ENCODE measurements at places on chromosomes 6 and 20.

- DNase-seq, result no peak
Measured at GRCh38 chr6:136253734-136254133, 3.6 kb upstream of the MTFR2 start.

GRCh38 chr6:44430326-44430725, 42.8 kb downstream of the CDC5L start:
- DNase-seq, result no peak

DNA sequence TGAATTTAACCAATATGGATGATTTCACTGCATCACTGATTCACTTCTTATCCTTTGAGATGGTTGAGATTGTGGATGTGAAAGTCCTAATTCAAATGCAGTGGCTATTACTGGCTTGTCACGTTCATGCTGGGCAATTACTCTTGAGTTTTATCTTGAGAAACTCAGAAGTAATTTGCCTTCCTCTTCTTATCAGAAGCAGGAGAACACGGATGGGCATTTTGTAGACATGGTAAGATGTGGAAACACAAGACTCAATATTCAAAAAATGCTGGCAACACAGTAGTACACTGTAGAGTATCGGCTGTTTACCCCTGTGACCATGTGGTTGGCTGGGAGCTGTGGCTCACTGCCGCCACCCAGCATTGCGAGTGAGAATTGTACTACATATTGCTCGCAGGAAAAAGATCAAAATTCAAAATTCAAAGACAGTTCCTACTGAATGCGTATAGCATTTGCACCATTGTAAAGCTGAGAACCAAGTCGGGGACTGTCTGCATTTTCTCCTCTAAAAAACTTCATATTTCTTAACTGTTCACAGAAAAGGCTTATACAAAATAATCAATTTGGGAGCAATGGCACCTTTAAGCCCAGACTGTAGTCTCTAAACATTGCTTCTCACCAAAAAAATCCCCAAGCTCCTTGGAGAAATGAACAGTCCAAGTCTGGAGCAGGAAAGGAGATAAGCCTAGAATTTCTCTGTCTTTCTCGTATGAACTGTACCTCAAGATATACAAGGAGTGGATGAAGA, 61.9 kb upstream of the ELOVL5 start:
- peak; percentile 60 for DNase-seq

DNA sequence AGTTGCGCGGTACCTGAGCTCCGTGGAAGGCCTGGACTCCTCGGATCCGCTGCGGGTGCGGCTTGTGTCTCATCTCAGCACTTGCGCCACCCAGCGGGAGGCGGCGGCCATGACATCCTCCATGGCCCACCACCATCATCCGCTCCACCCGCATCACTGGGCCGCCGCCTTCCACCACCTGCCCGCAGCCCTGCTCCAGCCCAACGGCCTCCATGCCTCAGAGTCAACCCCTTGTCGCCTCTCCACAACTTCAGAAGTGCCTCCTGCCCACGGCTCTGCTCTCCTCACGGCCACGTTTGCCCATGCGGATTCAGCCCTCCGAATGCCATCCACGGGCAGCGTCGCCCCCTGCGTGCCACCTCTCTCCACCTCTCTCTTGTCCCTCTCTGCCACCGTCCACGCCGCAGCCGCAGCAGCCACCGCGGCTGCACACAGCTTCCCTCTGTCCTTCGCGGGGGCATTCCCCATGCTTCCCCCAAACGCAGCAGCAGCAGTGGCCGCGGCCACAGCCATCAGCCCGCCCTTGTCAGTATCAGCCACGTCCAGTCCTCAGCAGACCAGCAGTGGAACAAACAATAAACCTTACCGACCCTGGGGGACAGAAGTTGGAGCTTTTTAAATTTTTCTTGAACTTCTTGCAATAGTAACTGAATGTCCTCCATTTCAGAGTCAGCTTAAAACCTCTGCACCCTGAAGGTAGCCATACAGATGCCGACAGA, 9.9 kb downstream of the HEY2 start:
- DNase-seq, result no peak

GRCh38 chr20:37335642-37336368, 10.1 kb upstream of the SRC start:
- DNase-seq, result no peak

- DNase-seq, result no peak
Measured at GRCh38 chr20:7692478-7692877, 247.8 kb downstream of the HAO1 start.

- no peak for DNase-seq
Measured at GRCh38 chr20:33857722-33858563, 46.8 kb downstream of the CHMP4B start.

- DNase-seq, result no peak
Measured at GRCh38 chr20:38211200-38212097, 46.4 kb upstream of the TGM2 start.

GRCh38 chr6:113089056-113089455, 741.9 kb downstream of the RFPL4B start:
- no peak for DNase-seq

- DNase-seq, result no peak
Measured at GRCh38 chr6:163466839-163467390, 52.4 kb downstream of the QKI start.

DNA sequence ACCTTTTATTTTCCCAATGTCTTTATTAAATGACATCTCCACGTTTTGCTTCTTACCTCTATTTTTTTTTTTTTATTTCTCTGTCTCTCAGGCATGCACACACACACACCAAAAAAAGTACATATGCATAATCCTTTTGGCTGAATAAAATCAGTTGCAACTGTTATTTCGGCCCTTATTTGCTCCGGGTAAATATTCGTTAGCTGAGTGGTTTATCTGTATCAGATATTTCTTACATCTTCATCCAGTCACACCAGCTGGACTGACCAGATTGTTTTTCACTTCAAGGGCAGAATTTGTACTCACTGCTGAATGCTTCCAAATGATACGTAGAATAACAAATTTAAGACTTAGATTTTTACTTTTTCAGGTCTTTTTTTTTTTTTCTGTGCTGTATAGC, 45.5 kb downstream of the PTPN1 start:
- DNase-seq, result no peak

GRCh38 chr6:131923356-131923755, 27.8 kb downstream of the CCN2 start:
- DNase-seq, result no peak

GRCh38 chr20:49573900-49574416, 6.0 kb upstream of the PTGIS start:
- no peak for DNase-seq

GRCh38 chr6:162090734-162091133, 636.8 kb downstream of the PRKN start:
- DNase-seq, result no peak

DNA sequence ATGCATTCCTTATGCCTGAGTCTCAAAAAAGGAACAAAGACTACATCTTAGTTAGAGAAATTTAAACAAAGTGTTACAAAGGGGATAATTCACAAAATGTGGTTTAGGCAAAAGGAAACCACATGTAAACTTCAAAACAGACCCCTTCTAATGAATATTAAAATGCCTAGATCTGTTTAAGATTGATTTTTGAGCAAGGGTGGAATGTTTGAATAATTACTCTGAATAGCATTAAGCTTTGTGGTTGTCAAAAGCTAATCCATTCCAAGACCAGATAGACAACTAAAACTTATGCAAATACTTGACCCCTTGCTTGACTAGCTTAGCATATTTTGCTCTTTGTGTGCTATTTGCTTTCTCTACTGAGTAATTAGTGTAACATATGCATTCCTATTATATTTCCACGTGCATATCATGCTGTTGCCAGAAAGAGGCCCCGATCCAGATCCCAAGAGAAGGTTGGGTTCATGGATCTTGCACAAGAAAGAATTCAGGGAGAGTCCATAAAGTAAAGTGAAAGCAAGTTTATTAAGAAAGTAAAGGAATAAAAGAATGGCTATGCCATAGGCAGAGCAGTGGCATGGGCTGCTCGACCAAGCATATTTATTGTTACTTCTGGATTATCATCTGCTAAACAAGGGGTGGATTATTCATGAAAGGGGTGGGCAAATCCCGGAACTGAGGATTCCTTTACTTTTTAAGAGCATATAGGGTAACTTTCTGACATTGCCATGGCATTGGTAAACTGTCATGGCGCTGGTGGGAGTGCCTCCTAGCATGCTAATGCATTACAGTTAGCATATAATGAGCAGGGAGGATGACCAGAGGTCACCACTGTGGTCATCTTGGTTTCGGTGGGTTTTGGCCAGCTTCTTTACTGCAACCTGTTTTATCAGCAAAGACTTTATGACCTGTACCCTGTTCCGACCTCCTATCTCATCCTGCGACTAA, 1193.4 kb upstream of the EYS start:
- DNase-seq, result no peak

- DNase-seq, result no peak
Measured at GRCh38 chr20:59787538-59787890, 145.9 kb downstream of the SYCP2 start.

Measured in activated CD4-positive, alpha-beta T cell treated with anti-CD3 and anti-CD28 coated beads for 4 hours (primary cell).